Hippocampal formation (tissue), 2 donors: ENCODE measurements at places on chromosomes 1 and 21.

- no peak for DNase-seq
Observed at GRCh38 chr1:200351826-200352549, 57.8 kb downstream of the ZNF281 start.

GRCh38 chr1:203210988-203211387 is 18.5 kb downstream of the CHIT1 start:
- DNase-seq, result no peak

- DNase-seq, result no peak
Observed at GRCh38 chr1:167860231-167860923, 53.6 kb downstream of the ADCY10 start.

DNA sequence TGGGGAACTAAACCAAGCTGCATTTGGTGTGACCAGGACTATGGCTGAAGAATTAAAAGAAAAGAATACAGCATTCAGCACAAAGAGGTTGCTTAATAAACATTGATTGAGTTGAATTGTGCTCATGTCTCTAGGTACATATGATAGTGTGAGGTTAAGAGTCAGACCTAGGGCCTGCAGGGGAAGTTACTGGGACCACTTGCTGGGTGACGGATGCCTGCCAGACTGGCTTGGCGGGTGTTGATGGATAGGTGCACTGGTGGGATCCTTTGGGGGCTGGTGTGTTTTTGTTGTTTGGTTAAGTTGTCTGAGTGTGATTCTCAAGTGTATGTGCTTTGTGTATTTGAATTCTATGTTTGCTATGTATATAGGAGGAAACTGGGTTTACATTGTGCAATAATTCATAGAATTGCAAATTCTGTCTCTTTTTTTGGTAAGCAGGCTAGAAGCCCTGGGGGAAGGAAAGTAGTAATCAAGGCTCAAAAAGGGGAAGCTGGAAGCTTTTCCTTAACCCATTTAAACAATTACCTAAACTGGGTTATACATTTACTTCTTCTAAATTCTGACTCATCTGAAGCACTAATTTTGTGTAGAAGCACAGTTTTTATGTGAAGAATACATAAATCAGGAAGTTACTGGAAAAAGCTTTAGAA is 1.8 kb downstream of the CD101 start:
- DNase-seq, result no peak

- DNase-seq, result no peak
Observed at GRCh38 chr1:206738370-206739366, 31.9 kb upstream of the IL19 start.

- no peak for DNase-seq
Observed at GRCh38 chr1:1259540-1259939, 13.0 kb upstream of the C1QTNF12 start.

- DNase-seq, result no peak
Observed at GRCh38 chr21:15446223-15446622, 283.6 kb upstream of the USP25 start.
